ENCODE measurements at places on chromosomes 1 and 21.
A peak's percentile ranks its signal among the peaks of the same experiment; 100 is the strongest.

- DNase-seq, result no peak
These were observed 366.2 kb downstream of the USH2A start for GRCh38 chr1:216057063-216057462.

- no peak for DNase-seq
These were observed 267.7 kb upstream of the C1orf87 start for GRCh38 chr1:60341274-60341673.

- DNase-seq, result no peak
These were observed 192.3 kb upstream of the ADGRL4 start for GRCh38 chr1:79198832-79199231.

DNA sequence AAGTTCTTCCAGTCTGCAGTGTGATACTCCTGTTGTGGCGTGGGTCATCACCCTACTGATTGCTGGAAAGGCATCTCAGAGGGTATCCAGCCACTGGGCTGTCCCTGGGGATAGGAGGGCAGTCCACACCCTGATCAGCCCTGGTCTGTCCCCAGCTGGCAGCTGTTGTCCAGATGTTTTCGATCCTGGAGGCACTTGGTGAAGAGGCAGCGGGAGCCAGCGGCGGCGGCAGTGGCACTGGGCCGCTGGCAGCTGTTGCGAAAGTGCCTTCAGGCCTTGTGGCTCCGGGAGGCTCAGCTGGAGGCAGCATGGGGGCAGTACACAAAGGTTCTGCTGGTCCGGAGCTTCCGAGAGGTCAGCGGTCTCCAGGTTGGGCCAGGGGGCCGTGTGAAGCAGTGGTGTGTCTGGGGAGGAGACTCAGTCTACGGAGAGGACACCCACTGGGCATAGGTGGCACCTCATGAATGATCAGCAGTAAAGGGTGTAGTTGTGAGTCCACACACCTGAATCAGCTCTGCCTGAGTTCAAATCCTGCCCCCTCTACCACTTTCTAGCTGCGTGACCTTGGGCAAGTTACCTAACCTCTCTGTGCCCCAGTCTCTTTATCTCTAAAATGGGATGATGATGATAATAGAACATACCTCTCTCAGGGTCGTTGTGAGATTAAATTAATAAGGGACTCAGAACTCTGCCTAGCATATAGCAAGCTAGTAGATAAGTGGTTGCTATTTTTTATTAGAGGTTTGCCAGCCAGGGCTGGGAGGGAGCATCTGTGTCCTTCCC is 6.1 kb downstream of the C1orf167 start:
- DNase-seq, result no peak

- DNase-seq, result peak; percentile 86
These were observed 197.9 kb downstream of the DYRK1A start for GRCh38 chr21:37564341-37564923.

GRCh38 chr1:2335721-2336455 is 55.5 kb downstream of the MORN1 start:
- DNase-seq, result no peak

DNA sequence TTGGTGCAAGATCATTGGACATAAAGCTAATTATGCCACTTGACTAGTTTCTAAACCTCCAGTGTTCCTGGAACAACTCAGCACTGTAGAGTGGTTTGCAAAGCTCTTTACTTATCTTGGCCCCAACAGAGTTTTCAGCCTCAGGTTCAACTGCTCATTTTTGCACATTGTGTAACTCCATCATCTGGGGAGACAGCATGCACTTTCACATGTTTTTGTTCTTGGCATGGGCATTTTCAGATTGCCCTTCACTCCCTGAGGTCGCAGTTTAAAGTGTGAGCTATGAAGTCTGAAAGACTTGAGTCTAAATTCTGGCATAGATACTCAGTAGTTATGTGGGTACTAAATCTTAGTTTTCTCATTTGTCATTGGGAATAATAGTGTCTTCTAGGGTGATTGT is 5.1 kb downstream of the USP16 start:
- no peak for DNase-seq

- DNase-seq, result no peak
These were observed 79.6 kb downstream of the PTPRU start for GRCh38 chr1:29315876-29316275.

GRCh38 chr1:163166886-163167555 is 35.7 kb downstream of the RGS5 start:
- DNase-seq, result no peak

GRCh38 chr1:185517808-185518419 is 200.9 kb upstream of the IVNS1ABP start:
- no peak for DNase-seq

DNA sequence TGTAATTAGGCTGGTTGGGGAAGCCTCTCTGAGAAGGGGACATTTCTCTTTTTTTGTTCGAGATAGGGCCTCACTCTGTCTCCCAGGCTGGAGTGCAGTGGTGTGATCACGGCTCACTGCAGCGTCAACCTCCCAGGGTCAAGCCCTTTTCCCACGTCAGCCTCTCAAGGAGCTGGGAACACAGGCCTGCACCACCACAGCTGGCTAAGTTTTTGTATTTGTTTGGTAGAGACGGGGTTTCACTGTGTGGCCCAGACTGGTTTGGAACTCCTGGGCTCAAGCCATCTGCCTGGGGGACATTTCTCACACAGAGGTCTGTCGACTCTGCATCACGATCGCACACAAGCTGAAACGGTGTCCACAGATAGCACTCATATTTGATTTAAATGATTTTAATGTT is 39.7 kb downstream of the HUNK start:
- no peak for DNase-seq

DNA sequence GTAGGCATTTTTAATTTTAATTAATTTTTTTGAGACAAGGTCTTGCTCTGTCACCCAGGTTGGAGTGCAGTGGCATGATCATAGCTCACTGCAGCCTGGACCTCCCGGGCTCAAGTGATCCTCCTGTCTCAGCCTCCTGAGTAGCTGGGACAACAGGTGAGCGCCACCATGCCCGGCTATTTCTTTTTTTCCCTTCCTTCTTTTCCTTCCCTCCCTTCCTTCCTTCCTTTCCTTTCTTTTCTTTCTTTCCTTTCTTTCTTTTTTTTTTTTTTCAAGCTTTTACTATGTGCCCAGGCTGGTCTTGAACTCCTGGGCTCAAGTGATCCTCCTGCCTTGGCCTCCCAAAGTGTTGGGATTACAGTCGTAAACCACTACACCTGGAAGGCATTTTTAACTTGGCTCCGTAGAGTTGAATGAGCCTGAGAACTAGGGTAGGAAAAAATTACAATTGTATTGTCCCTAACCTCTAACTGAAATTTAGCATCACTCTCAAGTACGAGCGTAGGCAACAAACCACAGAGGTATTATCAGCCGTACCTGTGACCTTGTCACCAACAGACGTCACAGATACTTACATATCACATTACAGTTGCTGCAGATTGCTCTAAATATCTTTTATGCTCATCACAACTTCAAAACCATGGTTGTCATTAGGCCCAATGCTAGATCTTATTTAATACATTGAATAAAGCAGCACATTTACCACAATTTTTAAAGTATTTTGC is 8.0 kb downstream of the RUNX3 start:
- DNase-seq, result no peak

DNA sequence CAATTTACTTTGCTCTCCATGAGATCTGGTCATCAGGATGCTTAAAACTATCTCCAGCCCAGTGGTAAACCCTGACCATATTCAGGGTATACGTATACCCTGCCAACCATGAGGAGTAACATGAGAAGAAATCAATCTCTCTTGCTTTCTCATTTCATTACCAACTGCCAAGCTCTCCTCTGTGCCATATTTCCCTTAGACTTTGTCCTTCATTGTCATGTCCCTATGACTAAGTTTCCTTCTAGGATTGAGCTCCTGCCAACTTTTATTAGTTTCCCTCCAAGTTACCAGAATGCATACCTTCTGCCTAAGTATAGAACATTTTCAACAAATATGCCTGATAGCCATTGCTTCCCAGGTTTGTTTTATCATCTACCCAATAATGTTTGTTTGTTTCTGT is 1113.9 kb upstream of the B3GALT2 start:
- DNase-seq, result no peak

- no peak for DNase-seq
These were observed at the start of gene MAP3K6 for GRCh38 chr1:27366411-27367159. Gene MAP3K6 (minus strand): TSS chr1:27366961. CDS start chr1:27366597, 364 bp downstream.

GRCh38 chr21:20996421-20997310 is 1.5 kb upstream of the NCAM2 start:
- no peak for DNase-seq

GRCh38 chr1:33791251-33791650 is 72.6 kb upstream of the HMGB4 start:
- no peak for DNase-seq

DNA sequence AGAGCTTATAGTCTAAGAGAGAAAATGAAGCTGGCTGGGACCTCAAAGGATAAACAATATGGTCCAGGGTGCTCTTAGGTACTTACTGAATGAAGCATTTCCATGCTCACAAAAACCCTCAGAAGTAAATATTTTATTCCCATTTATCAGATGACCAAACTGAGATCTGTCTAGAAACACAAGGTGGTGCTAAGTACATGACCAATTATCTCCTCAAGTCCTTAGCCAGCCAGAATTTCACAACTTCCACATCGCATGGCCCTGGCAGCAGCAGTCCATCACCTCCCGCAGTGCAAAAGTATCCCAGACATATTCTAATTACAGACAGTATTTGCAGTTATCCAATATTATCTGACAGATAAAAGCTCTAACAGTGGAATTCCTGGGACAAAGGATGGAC is 321.7 kb upstream of the PROX1 start:
- no peak for DNase-seq

DNA sequence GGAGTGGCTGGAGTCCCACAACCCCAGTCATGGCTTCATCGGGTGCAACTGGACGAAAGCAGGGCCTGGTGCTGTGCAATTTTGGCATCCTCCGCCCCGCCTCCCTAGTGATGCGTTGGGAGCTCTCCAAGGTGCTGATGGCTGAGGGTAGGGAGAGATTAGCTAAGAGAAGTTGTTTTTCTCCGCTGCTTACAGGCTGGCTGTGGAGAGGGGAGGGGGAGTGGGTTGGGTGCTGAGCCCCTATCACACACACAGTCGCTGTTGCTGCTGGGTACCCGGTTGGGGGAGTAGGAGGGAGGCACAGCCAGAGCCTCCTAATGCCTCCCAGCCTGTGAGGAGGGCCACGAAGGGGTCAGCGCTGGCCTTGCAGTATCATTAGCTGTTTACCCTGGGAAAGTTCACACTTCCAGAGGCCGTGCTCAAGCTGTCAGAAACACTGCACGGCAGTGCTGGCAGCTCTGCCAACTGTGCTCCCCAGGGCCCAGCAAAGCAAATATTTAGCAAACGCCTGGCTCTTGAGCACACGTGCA is 110.0 kb downstream of the GRIK3 start:
- DNase-seq, result no peak

DNA sequence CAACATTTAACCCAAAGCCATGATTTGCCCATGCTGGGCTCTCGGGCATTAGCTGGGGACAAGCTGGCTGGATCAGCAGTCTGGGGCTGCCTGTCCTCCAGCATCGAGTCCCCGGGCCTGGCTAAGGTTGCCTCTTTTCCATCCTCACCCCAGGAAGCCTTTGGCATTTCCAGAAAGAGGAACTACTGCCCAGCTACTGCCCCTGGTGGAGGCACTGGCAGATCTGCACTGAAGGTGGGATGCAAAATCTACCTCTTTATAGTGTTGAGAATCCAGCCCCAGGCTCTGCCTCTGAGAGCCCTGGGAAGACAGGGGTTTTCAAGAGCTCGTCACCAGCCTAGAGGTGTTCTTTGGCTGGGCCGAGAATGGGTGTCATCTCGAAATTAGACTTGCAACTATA is 635.9 kb downstream of the MATN1 start:
- no peak for DNase-seq

DNA sequence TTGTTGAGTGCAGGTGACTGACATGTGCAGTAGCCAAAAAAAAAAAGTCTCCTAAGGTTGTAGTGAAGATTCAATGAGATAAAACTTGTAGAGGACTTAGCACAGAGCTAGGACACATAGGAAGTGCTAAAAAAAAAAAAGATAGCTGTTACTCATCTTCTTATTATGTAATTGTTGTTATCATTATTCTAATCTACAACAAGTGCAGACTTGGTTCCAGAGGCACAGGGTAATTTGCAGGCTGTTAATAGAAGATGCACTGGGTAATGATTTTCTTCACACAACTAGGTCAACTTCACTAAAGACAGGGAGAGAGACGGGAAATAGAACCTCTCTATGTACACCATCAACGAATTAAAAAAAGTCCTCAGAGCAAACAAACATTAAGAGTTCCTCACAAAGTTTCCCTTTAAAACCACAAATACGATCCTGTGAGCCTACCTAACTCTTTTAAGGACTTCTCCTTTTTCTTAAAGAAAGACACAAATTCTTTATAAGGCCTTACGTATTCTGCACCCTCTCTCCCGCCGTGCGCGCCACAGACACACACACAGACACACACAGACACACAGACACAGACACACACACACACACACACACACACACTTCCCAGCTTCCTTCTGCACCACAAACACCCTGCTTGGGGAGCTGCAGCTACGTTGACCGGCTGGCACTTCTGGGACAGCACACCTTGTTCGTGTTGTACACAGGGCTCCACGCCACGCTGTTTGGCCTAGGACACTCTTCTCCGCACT is 49.8 kb upstream of the GADD45A start:
- no peak for DNase-seq

- DNase-seq, result no peak
These were observed 86.2 kb downstream of the SIK1 start for GRCh38 chr21:43340491-43341377.

DNA sequence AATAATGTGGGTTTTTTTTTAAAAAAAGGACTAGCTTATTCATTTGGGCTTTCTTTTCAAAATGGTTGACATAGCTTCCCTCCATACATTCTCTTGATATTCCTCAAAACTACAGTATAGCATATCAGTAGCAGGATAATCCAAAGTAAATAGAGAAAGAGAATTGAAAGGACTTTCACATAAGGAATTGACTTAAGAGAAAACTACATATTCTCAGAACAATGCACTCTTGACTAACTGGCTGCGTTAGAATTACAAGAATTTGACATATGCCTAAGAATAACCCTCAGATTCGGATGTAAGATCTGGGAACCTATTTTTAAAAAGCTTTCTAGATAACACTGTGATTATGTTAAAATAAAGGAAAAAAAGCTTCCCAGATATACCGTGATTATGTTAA is 3.1 kb downstream of the PRKAB2 start:
- DNase-seq, result no peak

GRCh38 chr1:210700511-210700910 is 371.8 kb downstream of the HHAT start:
- DNase-seq, result no peak
